ENCODE measurements at places on chromosomes 7 and 10.

GRCh38 chr7:123864436-123864835 is 19.5 kb downstream of the HYAL4 start:
- DNase-seq: no peak

GRCh38 chr7:130409712-130410072 is 29.4 kb downstream of the CPA1 start:
- no peak for DNase-seq

- DNase-seq: no peak
Measured at GRCh38 chr10:15344876-15345285, 26.2 kb downstream of the FAM171A1 start.

DNA sequence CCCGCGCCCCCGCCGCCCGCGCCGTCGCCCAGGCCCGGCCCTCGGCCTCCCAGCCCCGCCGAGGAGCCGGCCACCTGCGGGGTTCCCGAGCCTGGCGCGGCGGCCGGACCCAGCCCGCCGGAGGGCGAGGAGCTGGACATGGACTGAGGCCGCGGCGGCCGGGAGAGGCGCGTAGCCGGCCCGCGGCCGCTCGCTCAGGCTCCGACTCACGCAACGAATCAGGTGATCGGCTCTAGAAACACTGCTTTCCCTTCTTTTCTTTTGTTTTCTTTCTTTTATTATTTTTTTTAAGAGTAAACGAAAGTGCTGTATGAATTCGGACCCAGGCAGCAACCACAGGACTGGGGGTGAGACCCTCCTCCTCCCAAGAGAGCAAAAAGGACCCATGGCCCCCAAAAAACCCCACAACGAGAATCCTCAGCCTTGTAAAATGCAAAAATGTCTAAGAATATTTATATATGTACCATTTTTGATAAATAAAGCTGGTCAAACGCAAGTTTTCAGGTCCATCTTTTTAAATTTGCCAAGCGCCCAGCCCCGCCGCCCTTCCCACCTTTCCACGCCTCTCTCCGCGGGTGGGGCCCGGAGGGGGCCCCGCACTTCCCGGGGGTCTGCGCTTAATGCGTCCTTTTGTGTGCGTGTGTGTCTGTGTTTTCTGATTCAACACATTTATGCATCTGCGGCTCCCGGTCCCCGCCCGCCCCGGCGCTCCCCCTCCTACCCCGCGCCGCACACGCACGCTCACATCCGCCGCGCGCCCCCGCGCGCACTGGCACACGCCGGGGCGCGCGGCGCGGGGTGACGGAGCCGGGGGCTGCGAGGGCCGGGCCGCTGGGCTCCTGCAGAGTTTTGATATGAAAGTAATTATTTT is 4.4 kb downstream of the UNCX start:
- no peak for DNase-seq

DNA sequence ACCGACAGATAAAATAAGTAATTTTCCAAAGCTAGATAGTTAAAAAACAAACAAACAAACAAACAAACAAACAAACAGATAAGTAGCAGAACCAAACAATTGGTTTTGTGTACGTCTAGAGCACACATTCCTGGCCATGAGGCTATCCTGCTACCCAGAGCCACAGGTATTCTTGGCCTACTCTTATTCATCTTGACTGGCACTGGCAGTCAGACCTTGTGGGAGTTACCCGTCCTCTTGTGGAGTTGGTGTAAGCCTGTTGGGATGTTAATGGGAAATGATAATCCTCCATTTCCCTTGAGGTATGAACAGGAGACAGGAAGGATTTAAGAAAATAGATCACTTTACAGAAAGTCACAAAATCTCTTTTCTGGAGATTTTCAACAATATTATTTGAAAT is 142.4 kb upstream of the MEOX2 start:
- DNase-seq: no peak

DNA sequence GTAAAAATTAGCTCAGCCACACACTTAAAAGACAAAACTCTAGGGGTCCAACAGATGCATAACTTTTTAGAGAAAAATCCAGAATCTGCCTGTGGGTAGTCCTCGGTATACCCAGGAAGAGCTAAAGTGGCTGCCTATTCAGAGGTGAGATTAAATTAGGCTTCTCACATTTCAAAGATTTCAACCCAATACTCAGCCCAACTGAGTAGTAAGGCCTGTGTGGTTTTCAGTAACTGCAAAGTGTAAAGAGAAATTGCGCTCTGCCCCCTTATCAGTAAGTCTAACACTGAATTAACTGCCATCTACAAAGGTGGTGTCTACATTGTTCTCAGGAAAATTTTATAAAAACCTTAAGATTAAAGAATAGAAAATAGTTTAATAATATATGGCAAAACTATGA is 88.2 kb downstream of the ELMO1 start:
- no peak for DNase-seq

GRCh38 chr7:74275401-74275881 is 13.8 kb upstream of the CLIP2 start:
- DNase-seq: no peak
